ENCODE measurements at places on chromosomes 1 and 21.

- DNase-seq: no peak
These were observed 7.4 kb downstream of the ACADM start for GRCh38 chr1:75731881-75732280.

GRCh38 chr1:32197074-32197473 is 3.3 kb upstream of the CCDC28B start:
- no peak for DNase-seq

- no peak for DNase-seq
These were observed 21.9 kb downstream of the IGFN1 start for GRCh38 chr1:201212461-201213055.

GRCh38 chr1:54246116-54246721 is 46.3 kb downstream of the MRPL37 start:
- no peak for DNase-seq

DNA sequence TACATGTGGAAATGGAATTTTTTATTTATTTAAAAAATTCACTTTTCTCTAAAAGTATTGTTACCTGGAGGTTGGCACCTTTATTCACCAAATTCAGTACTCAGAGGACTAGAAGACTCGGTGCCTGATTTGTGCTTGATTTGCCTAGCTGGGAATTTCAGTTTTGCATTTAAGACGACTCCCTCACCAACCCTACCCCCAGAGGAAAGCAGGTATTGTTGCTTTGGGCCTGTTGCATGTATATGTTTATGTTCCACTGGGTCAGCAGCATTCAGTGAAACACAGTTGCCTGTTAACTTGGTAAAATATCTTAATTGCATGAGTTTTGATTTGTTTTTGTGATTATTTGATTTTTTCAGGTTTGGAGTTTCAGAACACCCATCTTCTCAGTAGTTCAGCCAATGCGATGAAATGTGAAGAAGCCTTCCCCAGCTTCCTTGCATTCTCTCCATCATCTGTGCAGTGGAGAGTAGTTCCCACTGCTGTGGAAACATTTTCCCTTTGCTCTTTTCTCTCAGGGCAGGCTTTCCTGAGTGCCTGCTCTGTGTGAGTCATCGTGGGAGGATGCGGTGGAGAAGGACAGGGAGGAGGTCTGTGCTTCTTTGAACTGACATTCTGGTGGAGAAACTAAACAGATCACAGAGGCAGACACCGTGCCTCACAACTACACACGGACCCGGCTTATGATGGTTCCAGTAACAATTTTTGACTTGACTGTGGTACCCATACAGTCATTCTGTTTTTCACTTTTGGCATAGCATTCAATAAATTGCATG is 6.4 kb downstream of the ADARB1 start:
- DNase-seq: no peak

GRCh38 chr1:214427871-214428277 is 123.5 kb downstream of the PTPN14 start:
- DNase-seq: no peak

- DNase-seq: no peak
These were observed 34.5 kb downstream of the TMPRSS15 start for GRCh38 chr21:18369115-18369514.

DNA sequence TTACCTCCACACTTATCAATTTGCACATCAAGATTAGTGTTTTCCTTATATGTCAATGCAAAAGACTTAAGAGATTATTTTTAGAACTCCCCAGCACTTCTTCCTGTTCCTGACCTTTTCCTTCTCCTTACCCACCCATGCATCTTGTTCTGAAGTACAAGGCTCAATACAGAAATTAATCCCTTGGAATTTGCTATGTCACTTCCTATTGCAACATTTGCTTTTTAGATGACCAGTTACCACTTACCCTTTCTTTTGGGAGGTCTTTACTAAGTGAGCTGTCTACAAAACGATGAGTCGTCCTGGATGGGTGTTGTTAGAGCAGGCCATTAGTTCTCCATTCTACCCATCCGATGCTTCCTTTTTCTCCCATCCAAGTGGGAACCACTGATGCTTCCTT is 221.2 kb downstream of the FMN2 start:
- no peak for DNase-seq

- DNase-seq: no peak
These were observed 33.4 kb downstream of the GLIS1 start for GRCh38 chr1:53705446-53706096.

- no peak for DNase-seq
These were observed 1.1 kb upstream of the COA6 start for GRCh38 chr1:234372011-234372757.

DNA sequence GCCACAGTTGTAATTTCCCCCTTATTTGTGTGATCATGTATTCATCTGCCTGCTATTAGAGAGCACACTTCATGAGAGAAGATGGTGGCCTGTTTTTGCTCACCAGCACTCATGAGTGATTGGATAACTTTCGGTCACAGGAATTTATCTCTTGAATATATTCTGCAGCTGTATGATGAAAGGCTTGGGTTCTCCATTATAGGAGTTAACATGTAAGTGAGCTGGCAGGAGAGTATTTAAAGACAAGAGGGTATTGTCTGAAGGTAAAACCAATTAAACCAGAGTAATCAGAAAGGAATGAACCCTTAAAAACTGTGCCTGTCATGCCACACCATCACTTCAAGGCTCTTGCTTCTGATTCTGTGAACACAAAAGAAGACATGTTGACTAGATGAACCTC is 574.9 kb upstream of the CAMK1G start:
- DNase-seq: no peak

- DNase-seq: no peak
These were observed 75.7 kb upstream of the WLS start for GRCh38 chr1:68308034-68308433.

GRCh38 chr1:101259744-101260148 is 22.9 kb downstream of the S1PR1 start:
- no peak for DNase-seq

DNA sequence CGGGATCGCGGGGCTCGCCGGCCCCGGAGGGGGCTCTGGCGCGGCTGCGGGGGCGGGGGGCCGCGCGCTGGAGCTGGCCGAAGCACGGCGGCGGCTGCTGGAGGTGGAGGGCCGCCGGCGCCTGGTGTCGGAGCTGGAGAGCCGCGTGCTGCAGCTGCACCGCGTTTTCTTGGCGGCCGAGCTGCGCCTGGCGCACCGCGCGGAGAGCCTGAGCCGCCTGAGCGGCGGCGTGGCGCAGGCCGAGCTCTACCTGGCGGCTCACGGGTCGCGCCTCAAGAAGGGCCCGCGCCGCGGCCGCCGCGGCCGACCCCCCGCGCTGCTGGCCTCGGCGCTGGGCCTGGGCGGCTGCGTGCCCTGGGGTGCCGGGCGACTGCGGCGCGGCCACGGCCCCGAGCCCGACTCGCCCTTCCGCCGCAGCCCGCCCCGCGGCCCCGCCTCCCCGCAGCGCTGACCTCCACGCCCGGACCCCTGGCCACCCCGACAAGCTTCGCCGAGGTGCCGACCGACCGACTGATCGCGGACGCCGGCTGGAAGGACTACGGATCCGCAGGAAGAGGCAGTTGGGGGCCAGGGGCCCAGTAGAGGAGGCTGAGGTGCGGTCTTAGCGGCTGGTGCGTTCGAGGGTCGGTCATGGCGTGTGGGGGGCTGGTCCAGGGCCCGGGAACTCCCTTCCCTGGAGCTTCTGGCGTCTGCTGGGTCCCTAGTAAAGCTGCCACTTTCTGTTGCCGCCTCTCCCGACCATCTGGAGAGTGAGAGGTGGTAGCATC is 711 bp downstream of the TRNP1 start:
- no peak for DNase-seq

GRCh38 chr21:43194303-43195120 is 25.7 kb downstream of the CRYAA start:
- no peak for DNase-seq

DNA sequence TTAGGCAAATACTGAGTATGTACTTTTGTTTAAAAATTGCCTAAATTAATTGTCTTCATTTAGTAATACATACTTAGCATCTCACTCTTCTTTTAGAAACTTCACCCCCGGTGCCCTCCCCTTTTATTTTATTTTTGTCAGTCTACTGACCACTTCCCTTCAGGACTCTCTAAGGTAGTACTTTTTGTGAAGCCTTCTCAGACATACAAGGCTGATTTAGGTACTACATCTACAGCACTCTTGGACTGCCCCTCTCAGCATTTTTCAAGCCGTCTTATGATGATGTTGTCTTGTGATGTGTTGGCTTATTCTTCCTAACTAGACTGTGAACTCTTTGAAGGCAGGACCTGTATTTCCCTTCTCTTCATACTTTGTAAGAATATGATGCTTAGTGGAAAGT is 24.7 kb downstream of the RPS6KC1 start:
- DNase-seq: no peak

- DNase-seq: no peak
These were observed 67.6 kb downstream of the CASZ1 start for GRCh38 chr1:10728595-10729410.

GRCh38 chr1:186492531-186493291 is 31.8 kb upstream of the PDC start:
- DNase-seq: no peak

DNA sequence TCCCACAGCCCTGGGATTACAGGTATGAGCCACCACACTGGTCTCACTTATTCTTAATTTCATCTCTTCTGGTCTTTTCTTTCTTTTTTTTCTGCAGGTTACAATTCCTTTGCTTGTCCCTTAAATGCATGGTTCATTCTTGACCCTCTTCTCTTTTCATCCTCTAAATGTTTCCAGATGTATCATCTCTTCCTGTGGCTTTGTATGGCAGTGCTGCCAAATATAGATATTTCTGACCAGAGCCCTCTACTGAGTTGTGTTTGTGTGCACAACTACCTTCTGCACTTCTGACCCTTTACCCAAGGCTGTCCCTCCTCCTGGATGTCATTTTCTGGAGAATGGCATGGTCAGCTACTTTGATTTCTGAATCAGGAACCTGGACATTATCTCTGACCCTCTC is 32.5 kb downstream of the OLFML3 start:
- DNase-seq: no peak

GRCh38 chr1:65075123-65075976 is 72.7 kb upstream of the AK4 start:
- DNase-seq: peak; percentile 12

GRCh38 chr1:67052741-67053534 is 1.0 kb downstream of the SLC35D1 start:
- DNase-seq: no peak

DNA sequence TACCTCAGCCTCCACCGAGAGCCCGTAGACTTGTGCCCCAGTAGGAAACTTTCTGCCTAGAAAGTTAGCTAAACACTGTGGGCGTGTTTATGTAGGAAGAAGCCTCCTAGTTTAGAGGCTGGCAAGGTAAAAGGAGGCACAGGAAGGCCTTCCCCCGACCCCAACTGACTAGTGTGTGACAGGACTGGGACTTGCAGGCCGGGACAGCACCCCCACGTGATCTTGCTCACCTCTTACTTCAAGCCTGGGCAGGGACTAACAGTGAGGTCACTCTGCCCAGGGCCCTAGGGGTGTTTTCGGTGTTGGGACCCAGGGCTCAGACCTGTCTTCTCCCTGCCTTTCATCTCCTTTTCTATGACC is 392 bp upstream of the TAGLN2 start:
- DNase-seq: no peak

DNA sequence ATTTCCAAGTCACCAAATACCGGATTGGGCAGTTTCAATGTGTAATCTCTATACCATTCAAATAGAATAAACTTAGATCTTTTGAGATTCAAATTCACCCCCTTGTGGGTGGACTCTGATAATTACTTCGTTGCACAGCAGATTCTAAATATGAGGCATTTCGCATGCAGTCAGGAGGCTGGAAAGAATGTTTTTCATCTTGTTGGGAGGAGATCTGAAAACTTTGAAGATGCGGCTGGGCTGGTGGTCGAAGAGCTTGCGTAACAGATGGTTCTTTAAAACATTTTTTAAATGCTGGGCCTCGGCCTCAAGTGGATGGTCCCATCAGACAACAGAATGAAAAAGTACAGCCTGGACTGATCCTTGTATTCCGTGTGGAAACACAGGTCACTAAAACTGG is 10.4 kb downstream of the NR5A2 start:
- DNase-seq: no peak

GRCh38 chr1:9843576-9843945 is 19.8 kb upstream of the CLSTN1 start:
- no peak for DNase-seq

- peak; percentile 9 for DNase-seq
These were observed 7.6 kb upstream of the ERG start for GRCh38 chr21:38505654-38506523.

DNA sequence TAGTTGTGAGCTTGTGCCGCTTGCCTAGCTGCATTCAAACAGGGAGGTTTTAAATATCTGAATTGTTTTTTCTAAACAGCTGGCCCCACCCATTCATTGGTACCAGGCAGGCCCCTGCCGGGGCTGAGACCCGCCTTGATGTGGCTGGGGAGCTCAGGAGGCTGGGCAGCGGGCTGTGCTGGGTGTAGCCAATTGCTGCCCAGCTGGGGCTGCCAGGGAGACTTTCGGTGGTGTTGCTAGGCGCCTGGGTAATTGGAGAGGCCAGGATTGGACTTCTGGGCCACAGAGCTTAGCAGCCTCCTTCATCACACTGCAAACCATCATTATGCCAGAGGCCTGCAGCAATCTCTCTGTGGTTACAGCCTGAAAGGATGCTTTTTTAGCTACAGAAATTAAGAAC is 12.2 kb downstream of the RHBDL2 start:
- peak; percentile 89 for DNase-seq
